ENCODE measurements at places on chromosomes 5 and 9. TPM values are rescaled to one million over a fixed set of nuclear protein-coding genes. Genes with fewer than 3 reads are reported as not detected.
A peak's percentile ranks its signal among the peaks of the same experiment; 100 is the strongest.

GRCh38 chr5:124453221-124454051 lies 293.0 kb downstream of the ZNF608 start:
- no peak for DNase-seq
- no peaks in the 10 kb centered on the region for H3K27me3 ChIP-seq
- H3K4me1 ChIP-seq: peaks cover 31% of the 10 kb centered on the region
- no peak overlapping the region for H3K4me3 ChIP-seq
- no peaks in the 10 kb centered on the region for H3K36me3 ChIP-seq

The FRMD3 gene
- 0.40 TPM for total RNA-seq

GRCh38 chr5:95727764-95728191 lies 3.4 kb upstream of the RHOBTB3 start:
- no peaks in the 10 kb centered on the region for H3K27me3 ChIP-seq
- peaks cover 82% of the 10 kb centered on the region for H3K4me1 ChIP-seq
- no peaks in the 10 kb centered on the region for H3K36me3 ChIP-seq
- H3K27ac ChIP-seq: peak overlapping the region; percentile 90

The DAPK1 gene
- total RNA-seq: 246 TPM

- H3K36me3 ChIP-seq: no peaks in the 10 kb centered on the region
- peak; percentile 50 for DNase-seq
- no peaks in the 10 kb centered on the region for H3K27me3 ChIP-seq
- H3K4me1 ChIP-seq: peaks cover 51% of the 10 kb centered on the region
- peak overlapping the region; percentile 75 for H3K27ac ChIP-seq
These were observed 35.9 kb upstream of the HSPA9 start for GRCh38 chr5:138610918-138611677.

DNA sequence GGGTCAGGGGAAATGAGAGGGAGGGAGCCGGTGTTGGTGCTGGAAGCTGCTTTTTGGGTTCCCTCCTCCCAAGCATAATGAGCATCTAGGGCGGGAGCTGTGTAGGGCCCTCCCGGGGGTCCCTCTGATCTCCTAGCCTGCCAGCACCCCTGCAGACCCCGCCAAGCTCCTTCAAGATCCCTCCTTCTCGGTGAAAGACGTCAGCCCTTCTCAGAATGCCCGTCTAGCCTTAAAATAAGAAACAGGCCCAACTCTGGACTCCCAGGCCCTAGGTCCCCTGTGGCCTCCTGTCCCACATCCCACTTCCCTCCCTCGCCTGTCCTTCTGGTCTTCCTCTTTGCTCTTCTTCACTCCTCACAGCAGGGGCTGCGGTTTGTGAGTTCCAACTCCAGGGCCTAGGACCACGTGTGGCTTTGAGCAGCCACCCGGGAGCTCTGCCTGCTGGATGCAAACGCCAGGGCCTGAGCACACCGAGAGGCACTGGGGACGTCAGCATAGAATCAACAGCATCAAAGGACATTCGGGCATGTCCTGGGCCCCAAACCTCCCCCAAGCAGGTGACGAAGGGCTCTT lies 8.8 kb upstream of the SCGB3A1 start:
- H3K4me3 ChIP-seq: no peak overlapping the region
- H3K27ac ChIP-seq: no peak overlapping the region
- H3K36me3 ChIP-seq: no peaks in the 10 kb centered on the region
- DNase-seq: no peak

DNA sequence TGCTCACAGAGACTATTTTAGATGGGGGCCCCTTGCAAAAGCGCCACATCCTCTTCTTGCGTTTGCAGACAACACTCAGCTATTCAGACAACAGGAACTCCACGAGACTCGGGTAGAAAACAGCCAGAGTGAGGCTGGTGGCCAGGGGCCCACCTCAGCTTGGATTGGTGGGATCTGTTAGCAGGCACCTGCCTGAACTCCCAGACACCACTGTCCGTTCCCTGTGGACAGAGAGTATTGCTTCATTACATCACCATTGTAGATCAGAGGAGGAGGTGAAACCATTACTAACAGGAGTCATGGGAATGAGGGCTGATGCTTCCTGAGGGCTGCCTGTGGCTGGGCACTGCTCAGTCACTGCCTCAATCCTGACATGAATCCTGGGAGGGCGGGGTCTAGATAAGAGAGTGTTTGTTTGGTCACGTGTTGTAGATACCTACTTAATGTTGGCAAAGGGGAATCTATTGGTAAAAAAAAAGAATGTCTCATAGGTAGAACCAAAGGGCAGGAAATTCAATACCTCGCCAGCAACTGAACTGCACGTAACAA lies 4.4 kb upstream of the RAPGEF1 start:
- peak overlapping the region; percentile 28 for H3K27ac ChIP-seq
- no peaks in the 10 kb centered on the region for H3K27me3 ChIP-seq
- no peaks in the 10 kb centered on the region for H3K36me3 ChIP-seq
- peaks cover 14% of the 10 kb centered on the region for H3K4me1 ChIP-seq

- no peak for DNase-seq
- H3K27me3 ChIP-seq: peaks cover 17% of the 10 kb centered on the region
- H3K36me3 ChIP-seq: no peaks in the 10 kb centered on the region
- no peak overlapping the region for H3K4me3 ChIP-seq
These were observed 67.4 kb downstream of the CDO1 start for GRCh38 chr5:115749016-115749415.

DNA sequence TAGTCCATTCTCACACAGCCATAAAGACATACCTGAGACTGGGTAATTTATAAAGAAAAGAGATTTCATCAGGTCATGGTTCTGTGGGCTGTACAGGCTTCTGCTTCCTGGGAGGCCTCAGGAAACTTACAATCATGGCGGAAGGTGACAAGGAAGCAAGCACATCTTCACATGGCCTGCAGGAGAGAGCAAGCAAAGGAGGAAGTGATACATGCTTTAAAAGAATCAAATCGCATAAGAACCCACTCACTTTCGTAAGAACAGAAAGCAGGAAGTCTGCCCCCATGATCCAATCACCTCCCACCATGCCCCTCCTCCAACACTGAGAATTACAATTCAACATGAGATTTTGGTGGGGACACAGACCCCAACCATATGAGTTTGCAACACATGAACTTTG lies 5.1 kb upstream of the FBXO38 start:
- peaks cover 17% of the 10 kb centered on the region for H3K4me1 ChIP-seq
- no peaks in the 10 kb centered on the region for H3K36me3 ChIP-seq
- no peaks in the 10 kb centered on the region for H3K27me3 ChIP-seq
- H3K4me3 ChIP-seq: no peak overlapping the region
- H3K27ac ChIP-seq: no peak overlapping the region

- no peak for DNase-seq
- no peaks in the 10 kb centered on the region for H3K36me3 ChIP-seq
- H3K4me1 ChIP-seq: no peaks in the 10 kb centered on the region
- H3K27me3 ChIP-seq: no peaks in the 10 kb centered on the region
- H3K4me3 ChIP-seq: no peak overlapping the region
These were observed 586.4 kb downstream of the TAF11L14 start for GRCh38 chr5:18220631-18221030.

GRCh38 chr5:87733897-87734296 lies 321.2 kb upstream of the CCNH start:
- H3K4me3 ChIP-seq: no peak overlapping the region
- DNase-seq: no peak
- no peak overlapping the region for H3K27ac ChIP-seq
- peaks cover 4% of the 10 kb centered on the region for H3K4me1 ChIP-seq
- no peaks in the 10 kb centered on the region for H3K27me3 ChIP-seq

The IFNA2 gene
- total RNA-seq: 0.34 TPM
